ENCODE measurements at places on chromosomes 12 and 14.

GRCh38 chr12:115672506-115673080 lies 604.9 kb downstream of the MED13L start:
- no peak for DNase-seq

DNA sequence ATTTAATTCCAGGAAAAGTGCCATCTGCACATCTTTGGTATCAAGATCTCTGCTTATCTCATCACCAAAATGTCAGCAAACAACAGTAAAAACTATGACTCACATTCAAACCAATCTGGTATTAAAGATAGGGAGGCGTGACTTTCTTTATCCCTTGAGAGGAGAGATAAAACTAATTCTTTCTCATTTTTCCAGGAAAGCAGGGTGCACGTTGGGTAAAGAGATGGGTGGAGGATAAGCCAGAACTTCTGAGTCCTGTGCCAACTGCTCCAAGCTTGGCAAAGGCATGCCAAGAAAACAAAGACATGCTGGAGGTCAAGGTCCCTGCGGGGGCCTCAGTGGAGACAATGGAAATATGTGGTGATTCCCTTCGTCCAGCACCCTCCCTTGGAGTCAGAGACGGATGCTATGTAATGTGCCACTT lies 225.8 kb upstream of the PLXNC1 start:
- no peak for DNase-seq

GRCh38 chr12:57548488-57548887 lies 1.4 kb upstream of the KIF5A start:
- DNase-seq = no peak

GRCh38 chr12:98182821-98183220 lies 332.6 kb upstream of the TMPO start:
- DNase-seq = no peak

Data from CD4-positive, alpha-beta T cell treated with Interleukin-2 at 100 ng/mL for 4 hours (primary cell).